Aorta (tissue), 5 donors: ENCODE measurements at places on chromosomes 5 and 9. TPM values are rescaled to one million over a fixed set of nuclear protein-coding genes. Genes with fewer than 3 reads are reported as not detected.

Gene G3BP1
- total RNA-seq: 140 TPM

Gene ANKRD31
- total RNA-seq: 0.24 TPM

Gene SLC27A6
- total RNA-seq: 0.16 TPM

Gene ANKRD34B
- total RNA-seq: not detected

Gene PCDHAC2
- 1.9 TPM for total RNA-seq

DNA sequence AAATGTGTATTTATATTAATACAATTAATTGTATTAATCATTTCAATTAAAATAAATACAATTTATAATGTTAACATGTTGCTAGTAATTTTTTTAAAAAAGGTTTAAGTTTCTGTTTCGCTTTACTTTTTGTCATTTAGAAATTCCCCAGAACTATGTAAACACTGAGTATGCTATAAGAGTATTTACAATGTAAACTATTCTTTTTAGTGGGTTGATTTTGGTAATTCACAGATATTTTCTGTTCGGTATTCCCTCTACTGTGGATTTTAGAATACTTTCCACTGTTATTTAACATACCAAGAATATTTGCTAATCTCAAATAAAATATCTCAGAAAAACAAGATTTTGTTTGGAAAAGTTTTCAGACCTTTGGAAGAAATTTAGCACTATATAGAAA lies 1564.4 kb downstream of the EFNA5 start:
- H3K4me3 ChIP-seq: no peak overlapping the region
- H3K27ac ChIP-seq: no peak overlapping the region
- no peaks in the 10 kb centered on the region for H3K36me3 ChIP-seq
- no peaks in the 10 kb centered on the region for H3K4me1 ChIP-seq
- no peak for DNase-seq

DNA sequence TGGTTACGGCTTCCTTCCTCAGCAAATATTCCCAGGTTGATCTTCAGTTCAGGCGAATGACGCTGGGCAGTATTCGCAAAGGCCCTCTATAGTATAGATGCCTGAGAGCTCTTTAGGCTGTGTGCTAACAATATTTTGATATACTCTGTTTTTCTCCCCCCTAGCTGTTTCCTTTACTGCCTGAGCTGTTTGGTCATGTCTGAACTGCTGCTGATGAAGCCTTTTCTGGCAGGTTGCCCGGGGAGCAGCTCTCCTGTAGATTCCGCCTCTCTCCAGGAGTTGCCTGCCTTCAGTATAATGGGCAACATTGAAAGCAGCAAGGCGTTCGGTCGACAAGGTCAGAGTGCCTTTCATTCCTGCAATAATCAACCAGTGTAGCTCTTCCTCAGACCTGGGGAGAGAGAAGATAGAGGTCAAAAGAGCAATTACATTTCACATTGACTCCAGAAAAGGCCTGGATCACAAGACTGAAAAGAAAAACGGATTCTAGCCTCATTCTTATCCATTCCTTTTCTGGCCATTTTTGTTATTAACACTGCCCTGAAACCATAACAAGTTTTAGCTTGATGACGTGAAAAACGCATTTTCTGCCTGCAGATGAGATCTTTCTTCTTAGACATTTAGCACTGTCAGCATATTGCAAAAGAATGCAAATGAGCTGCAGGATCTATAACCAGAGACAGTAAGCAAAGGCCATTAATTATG lies 60.1 kb upstream of the ZNF608 start:
- no peaks in the 10 kb centered on the region for H3K36me3 ChIP-seq
- H3K4me3 ChIP-seq: no peak overlapping the region
- H3K27ac ChIP-seq: no peak overlapping the region

DNA sequence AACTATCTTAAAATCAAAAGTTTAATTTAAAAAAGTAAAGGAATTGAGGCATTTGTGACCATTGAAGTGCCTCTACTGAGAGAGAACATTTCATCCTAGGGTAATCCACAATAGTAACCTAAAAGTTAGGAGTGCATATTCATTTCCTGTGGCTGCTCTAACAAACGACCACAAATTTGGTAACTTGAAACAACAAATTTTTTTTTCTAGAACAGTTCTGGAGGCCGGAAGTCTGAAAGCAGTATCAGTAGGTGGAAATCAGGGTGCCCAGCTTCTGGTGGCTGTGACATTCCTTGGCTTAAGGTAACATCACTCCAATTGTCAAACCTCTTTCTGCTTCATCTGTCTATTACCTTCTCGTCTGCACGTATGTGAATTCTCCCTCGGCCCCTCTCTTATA lies 67.1 kb upstream of the SSBP2 start:
- no peaks in the 10 kb centered on the region for H3K27me3 ChIP-seq
- no peaks in the 10 kb centered on the region for H3K4me1 ChIP-seq
- no peak overlapping the region for H3K4me3 ChIP-seq
- DNase-seq: no peak
- no peaks in the 10 kb centered on the region for H3K36me3 ChIP-seq
- no peak overlapping the region for H3K27ac ChIP-seq

- H3K27me3 ChIP-seq: no peaks in the 10 kb centered on the region
- no peak overlapping the region for H3K4me3 ChIP-seq
- H3K36me3 ChIP-seq: no peaks in the 10 kb centered on the region
- no peak overlapping the region for H3K27ac ChIP-seq
- DNase-seq: no peak
Observed at GRCh38 chr5:27682600-27682999, 644.2 kb upstream of the CDH9 start.

- no peaks in the 10 kb centered on the region for H3K4me1 ChIP-seq
- no peak for DNase-seq
- H3K27me3 ChIP-seq: no peaks in the 10 kb centered on the region
- H3K36me3 ChIP-seq: no peaks in the 10 kb centered on the region
- H3K27ac ChIP-seq: no peak overlapping the region
Observed at GRCh38 chr9:83219924-83220438, 157.0 kb upstream of the RASEF start.

- no peaks in the 10 kb centered on the region for H3K4me1 ChIP-seq
- H3K27ac ChIP-seq: no peak overlapping the region
- no peaks in the 10 kb centered on the region for H3K27me3 ChIP-seq
- DNase-seq: no peak
- no peak overlapping the region for H3K4me3 ChIP-seq
Observed at GRCh38 chr5:96252596-96252995, 180.5 kb downstream of the PCSK1 start.

- H3K4me3 ChIP-seq: no peak overlapping the region
- H3K27ac ChIP-seq: no peak overlapping the region
- no peaks in the 10 kb centered on the region for H3K4me1 ChIP-seq
- DNase-seq: no peak
- no peaks in the 10 kb centered on the region for H3K27me3 ChIP-seq
Observed at GRCh38 chr9:130297371-130297770, 31.8 kb downstream of the HMCN2 start.

DNA sequence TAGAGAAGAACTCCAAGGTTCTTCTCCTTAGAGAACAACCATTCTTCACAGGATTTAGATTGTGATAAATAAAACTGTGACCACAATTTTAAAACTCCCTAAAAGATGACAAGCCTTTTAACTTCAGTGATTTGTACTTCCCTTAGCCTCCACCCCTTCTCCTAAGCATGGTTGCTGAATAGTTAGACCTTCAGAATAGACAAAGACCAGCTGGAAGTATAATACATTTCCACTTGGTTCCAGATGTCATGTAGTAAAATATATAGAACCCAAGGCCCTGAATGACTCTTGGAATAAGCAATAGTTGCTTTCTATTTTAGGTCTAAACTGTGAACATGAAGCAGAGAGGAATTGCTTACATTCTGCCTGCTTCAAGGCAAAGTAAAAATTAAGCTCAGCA lies 208.7 kb downstream of the ARRDC3 start:
- H3K27ac ChIP-seq: no peak overlapping the region
- DNase-seq: no peak
- H3K27me3 ChIP-seq: no peaks in the 10 kb centered on the region
- H3K36me3 ChIP-seq: no peaks in the 10 kb centered on the region
- H3K4me1 ChIP-seq: no peaks in the 10 kb centered on the region

DNA sequence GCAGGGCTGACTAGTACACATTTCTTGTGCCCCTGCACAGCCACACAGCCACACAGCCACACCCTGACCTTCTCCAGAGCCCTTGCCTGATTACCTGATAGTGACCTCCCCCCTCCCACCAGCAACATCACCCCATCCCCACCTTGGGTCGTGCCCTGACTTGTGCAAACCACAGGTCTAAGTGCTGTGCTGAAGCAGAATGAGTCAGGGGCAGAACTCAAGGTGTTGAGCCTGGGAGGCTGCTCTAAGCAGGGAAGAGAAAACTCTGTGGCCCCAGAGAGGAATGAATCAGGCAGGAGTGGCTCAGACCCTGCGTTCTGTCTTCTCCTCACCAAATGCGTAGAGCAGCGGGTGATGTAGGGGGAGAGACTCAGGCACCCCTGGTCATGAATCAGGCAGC lies 24.3 kb upstream of the FAT2 start:
- no peak overlapping the region for H3K4me3 ChIP-seq
- no peaks in the 10 kb centered on the region for H3K36me3 ChIP-seq
- no peaks in the 10 kb centered on the region for H3K4me1 ChIP-seq
- H3K27me3 ChIP-seq: no peaks in the 10 kb centered on the region
- DNase-seq: no peak
- H3K27ac ChIP-seq: no peak overlapping the region

GRCh38 chr5:10091701-10092100 lies 158.0 kb downstream of the ATPSCKMT start:
- H3K27ac ChIP-seq: no peak overlapping the region
- no peaks in the 10 kb centered on the region for H3K27me3 ChIP-seq
- no peaks in the 10 kb centered on the region for H3K36me3 ChIP-seq
- no peaks in the 10 kb centered on the region for H3K4me1 ChIP-seq
